AG10803 (cell line): ENCODE measurements at places on chromosomes 6 and 20.

GRCh38 chr20:12358655-12359009 is 440.9 kb downstream of the BTBD3 start:
- no peak for DNase-seq

DNA sequence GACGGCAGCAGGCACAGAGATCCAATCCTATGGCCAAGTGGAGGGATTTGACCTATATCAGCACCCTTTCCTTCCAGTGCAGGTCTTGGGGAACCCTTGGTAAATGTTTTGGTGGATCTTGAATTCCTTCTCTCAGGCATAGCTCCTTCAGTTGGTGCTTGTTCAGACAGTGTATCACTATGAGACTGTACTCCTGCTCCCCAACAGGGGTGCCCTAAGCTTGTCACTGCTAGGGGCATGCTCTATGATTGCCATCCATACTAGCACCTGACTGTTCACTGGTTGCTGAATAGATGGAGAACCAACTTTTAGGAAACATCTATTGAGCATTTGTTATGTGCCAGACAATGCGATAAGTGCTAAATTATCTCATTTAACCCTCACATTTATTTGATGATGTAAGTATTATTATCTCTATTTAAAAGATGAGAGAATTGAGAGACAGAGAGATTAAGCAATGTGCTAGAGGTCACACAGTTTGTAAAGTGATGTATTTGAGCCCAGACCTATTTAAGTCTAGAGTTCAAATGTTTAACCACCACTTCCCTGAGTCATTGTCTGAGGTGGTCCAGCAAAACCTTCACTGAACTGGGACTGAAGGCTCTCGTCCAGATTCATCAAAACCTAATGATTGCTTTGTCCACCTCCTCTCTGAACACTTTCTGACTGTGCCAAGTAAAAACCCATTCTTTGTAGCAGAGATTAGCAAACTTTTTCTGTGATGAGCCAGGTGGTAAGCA is 34.3 kb downstream of the ADGRF1 start:
- DNase-seq = no peak

GRCh38 chr20:60254901-60255411 is 296.7 kb downstream of the CDH26 start:
- peak; percentile 65 for DNase-seq

DNA sequence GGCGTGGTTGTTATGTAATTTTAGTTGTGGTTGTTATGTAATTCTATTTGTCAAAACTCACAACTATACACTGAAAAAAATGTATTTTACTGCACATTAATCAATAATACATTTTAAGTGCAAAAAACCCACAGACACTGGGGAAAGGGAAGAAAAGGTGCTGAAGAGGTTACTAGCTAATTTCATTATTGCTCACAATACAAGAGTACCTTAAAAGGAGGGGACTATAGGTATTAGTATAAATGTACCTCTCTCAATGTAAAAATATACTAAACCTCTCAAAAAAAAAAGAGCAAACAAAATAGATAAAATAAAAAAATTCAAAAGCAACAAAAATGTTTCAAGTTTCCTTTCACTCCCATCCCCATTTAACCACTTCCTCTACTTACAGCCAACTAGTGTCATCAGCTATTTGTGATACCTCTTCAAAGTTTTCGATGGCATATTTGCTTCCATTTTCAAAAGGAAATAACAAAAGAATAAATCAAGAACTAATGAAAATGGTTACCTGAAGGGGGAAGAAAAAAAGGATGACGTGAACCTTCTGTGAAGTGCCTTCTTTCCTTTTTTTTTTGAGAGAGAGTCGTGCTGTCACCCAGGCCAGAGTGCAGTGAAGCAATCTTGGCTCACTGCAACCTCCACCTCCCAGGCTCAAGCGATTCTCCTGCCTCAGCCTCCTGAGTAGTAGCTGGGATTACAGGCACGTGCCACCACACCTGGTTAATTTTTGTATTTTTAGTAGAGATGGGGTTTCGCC is 30.2 kb downstream of the RANBP9 start:
- no peak for DNase-seq

DNA sequence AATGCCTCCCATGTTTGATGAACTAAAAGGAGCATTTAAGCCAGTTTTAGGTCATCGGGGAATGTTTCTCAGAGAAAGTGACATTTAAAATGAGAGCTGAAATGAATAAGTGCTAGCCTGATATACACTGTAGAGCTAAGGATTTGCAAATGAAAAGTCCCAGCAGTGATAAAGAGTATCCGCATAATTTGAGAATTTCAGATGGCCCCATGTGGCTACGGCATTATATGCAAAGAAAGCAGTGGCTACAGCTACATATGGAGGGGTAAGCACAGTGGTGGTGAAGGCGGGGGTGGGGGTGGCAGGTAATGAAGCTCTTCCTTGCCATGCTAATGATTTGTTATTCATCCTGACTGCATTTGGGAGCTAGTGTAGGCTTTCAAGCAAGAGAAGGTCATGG is 371.3 kb downstream of the ARHGAP18 start:
- no peak for DNase-seq

GRCh38 chr6:51893366-51893765 is 194.0 kb downstream of the PKHD1 start:
- no peak for DNase-seq

- peak; percentile 11 for DNase-seq
Observed at GRCh38 chr6:90610751-90611542, 24.1 kb upstream of the MAP3K7 start.

DNA sequence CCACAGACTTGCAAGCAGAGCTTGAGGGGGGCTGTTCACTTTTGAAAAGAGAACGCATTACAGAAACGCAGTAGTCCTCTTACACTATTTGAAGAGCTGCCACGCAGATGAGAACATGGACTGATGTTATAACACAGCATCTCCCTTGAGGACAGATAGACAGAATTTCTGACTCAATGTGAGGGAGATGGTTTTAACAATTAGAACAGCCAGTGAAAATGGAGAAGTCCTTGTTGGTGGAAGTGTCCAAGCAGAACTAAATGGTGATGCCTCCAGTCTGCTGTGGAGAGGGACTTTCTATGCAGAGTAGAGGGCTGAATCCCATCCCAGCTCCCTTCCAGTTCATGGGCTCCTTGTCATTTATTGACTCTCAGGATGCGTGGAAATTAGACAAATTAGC is 100.0 kb downstream of the RREB1 start:
- no peak for DNase-seq

DNA sequence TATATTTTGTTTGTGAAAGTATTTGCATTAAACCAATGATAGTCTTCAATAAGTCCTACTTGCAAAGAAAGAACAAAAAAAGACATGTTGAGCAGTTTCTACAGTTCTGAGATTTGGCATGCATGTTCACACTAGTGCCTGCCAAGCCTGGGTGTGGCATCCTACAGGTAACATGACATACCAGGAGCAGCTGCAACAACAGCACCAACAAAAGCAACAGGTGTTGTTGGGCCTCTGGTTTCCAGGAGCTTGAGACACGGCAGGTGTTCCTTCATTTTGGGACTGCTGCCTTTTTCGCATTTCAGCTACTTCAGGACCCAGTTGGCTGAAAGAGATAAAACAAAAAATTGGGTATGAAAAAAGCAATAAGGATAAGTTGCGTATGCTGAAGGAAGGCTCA is 41.2 kb upstream of the MTRF1L start:
- no peak for DNase-seq

GRCh38 chr6:1716868-1717267 is 107.2 kb downstream of the FOXC1 start:
- no peak for DNase-seq

DNA sequence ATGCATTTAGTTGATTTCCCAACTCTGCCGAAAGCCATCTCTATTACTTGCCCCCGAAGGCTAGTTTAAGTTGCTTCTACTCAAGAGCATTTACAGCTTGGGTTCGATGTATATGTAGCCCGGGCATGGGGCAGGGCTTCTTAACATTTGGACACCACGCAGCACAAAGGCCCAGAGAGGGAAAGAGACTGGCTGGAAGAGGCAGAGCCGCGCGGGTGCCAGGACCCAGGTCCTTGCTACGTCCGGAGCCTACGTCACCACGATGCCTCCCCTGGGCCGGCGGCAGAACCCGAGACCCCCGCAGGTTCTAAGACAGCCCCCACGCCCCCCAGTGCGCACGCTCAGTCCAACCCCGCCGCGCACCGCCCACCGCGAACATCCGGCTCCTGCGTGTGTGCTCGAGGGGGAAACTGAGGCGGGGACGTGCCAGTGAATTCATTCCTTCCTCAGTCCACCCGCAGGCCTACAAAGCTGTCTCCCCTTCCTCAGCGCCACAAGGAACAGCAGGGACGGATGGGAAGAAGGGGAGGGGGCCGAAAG is 367 bp upstream of the PCIF1 start:
- no peak for DNase-seq

DNA sequence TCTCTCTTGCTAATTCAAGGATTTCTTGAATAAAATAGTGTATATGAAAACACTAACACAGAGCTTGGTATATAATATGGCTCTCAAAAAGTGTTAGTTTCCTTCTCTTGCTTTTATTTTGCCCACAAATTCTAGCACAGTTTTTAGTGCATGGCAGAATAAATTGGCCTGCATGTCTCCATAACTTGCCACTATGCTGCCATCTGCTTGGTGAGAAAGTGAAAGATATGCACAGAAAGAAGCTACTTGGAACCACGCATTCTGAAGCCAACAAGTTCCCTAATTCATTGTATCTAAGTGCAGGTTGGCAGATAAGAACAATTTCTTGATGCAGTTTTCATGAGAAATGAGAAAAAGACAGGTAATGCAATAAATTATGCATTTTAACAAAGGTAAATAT is 101.2 kb downstream of the EPHA7 start:
- DNase-seq = no peak

- peak; percentile 5 for DNase-seq
Observed at GRCh38 chr6:110654096-110654820, 161.0 kb downstream of the CDK19 start.

DNA sequence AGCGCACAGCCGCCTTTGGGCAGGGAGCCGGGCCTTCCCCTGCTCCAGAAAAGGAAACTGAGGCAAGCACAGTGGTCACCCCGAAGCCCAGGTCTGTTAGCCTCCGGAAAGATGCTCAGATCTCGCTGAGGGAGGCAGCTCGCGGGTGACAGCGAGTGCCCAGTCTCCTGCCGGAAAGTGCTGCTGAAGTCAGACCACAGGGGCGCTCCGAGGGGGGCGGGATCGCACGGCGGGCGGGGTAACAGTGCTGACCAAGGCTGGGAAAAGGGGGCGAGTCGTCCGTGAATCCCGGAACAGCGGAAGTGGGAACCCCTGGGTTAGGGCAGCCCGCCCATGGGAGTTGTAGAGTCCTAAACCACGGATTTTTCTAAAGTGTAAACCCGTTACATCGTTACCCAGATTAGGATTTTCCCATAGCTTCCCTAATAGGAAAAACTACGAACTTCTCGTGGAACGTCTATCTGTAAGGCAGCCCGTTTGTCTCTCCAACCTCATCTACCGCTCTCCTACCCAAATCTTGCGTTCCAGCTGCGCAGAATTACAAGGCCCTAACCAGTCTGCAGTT is 504 bp downstream of the VPS16 start:
- peak; percentile 72 for DNase-seq

GRCh38 chr6:43903739-43904290 is 133.8 kb downstream of the VEGFA start:
- DNase-seq = no peak

GRCh38 chr20:5835321-5835821 is 85.2 kb downstream of the SHLD1 start:
- DNase-seq = peak; percentile 56

DNA sequence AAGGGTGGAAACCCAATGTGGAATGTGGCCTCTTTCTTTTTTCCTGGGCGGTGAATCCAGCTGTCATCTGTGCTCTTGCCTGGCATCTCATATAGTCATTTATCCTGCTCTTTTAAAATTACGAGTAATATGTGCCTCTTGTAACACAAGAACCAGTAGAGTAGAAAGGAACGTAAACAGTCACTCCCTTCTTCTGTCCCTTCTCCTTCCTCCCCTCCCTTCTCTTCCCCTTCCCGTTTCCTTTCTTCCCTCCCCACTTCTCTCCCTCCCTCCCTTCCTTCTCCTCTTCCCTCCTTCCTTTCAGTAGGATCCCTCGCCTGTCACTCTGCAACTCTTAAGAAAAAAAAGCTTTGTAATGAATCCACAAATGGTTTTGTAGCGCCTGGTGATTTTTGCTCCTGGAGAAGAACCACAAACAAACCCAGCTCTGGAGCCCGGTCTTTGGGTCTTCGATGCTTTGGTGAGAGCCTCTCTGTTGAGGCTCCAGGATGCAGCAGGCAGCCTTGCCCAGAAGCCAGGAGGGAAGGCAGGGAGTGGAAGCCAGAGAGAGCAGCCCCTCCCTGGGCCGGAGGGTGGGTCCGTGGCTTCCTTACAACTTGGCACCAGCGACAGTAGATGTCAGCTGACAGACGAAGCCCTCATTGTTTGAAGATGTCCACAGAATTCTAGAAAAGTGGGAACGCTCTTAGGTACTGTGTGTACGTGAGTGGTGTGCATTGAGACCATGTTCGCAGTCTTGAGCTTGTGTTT is 15.0 kb downstream of the DUSP22 start:
- no peak for DNase-seq

- DNase-seq = no peak
Observed at GRCh38 chr20:42461965-42462593, 727.6 kb downstream of the PTPRT start.

DNA sequence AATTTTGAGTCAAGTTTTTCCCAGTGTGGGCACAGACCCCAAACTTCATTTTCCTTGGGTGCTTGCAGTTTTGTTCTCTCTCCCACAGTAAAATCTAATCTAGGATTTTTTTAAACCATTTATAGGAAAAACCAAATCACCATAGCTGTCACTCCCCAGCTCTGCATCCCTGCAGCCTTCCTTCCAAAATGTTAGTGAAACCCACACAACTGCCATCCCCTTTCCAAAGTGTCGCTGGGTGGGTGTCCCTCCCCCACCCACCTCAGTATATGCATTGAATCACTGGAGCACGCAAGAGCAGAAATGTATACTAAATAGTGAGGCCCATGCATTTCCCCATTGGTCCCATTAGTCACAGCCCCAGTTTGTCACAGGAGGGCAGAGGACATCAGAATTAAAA is 138.3 kb downstream of the MTFR2 start:
- DNase-seq = no peak

DNA sequence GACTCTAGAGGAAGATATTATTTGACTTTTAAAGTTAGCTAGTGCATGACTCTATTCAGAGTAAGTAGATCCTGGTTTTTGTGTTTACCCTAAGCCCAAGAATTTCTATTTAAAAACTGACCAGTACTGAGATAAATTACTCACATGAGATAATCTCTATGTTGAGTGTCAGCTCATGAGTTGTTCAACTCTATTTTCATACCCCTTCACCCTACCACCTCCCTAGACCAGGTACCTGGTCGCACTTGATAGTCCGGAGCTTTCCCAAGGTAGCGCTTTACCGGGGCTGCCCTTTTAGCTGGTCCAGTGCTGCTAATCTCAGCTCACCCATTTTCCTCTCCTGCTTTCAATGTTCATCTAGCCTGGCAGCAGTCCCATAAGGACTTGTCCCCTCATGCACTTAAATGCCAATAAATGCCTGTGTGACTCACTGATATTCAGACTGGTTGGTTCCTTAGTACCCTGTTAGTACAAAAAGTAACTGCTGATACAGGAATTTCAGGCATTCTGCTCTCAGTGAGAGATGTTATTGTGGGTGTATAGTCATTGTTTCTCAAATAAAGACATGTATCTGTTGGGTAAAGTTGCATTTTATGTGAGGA is 503.9 kb downstream of the ADGRB3 start:
- DNase-seq = no peak

- peak; percentile 64 for DNase-seq
Observed at GRCh38 chr6:7469696-7470095, 71.8 kb upstream of the DSP start.
